ENCODE measurements at places on chromosomes 13 and 19.

DNA sequence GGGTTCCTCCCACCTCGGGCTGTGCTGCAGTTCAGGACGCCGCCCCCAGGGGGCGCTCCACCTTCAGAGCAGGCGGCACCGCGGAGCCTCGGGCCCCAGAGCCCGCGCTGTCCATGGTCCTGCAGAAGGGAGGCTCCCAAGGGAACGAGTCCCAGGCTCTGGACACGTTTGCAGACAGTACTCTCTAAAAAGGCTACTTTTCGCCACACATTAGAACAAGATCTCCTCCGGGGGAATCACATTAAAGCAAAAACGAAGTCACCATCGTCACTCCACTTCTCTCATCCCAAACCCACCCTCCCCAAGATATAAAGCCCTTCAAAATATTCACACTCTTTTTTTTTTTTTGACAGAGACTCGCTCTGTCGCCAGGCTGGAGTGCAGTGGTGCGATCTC lies 4.6 kb upstream of the SIGLEC10 start:
- peak; percentile 88 for DNase-seq
- H3K4me1 ChIP-seq = no peaks in the 10 kb centered on the region
- no peak overlapping the region for H3K4me3 ChIP-seq
- no peaks in the 10 kb centered on the region for H3K36me3 ChIP-seq
- no peaks in the 10 kb centered on the region for H3K27me3 ChIP-seq

GRCh38 chr13:78680576-78681350 lies 21.8 kb upstream of the OBI1 start:
- no peaks in the 10 kb centered on the region for H3K27me3 ChIP-seq
- no peak overlapping the region for H3K27ac ChIP-seq
- no peaks in the 10 kb centered on the region for H3K36me3 ChIP-seq
- no peak overlapping the region for H3K4me3 ChIP-seq
- H3K4me1 ChIP-seq = peaks cover 4% of the 10 kb centered on the region

DNA sequence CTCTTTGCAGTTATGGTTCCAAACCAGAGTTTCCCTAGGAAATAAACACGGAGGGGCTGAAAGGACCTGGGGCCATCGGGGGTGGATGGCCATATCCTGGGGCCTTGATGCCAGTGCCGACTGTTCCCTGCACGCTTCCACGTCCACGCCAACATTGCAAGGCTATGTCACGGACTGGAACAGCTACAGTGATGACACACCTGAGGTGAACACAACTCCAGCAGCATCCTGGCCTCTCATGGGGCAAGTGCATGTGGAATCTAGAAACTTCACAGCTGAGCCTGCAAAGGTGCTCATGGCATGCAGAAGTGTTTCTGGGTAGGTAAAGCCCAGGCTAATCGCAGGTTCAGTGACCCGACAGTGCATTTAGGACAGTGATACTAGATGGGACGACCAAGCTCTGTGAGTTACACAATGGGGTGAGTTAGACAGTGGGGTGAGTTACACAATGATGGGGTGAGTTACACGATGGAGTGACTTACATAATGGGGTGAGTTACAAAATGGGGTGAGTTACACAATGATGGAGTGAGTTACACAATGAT lies 52.0 kb upstream of the GAS6 start:
- DNase-seq = no peak
- peaks cover 2% of the 10 kb centered on the region for H3K27me3 ChIP-seq
- H3K27ac ChIP-seq = no peak overlapping the region
- H3K4me3 ChIP-seq = no peak overlapping the region
- no peaks in the 10 kb centered on the region for H3K36me3 ChIP-seq
- H3K4me1 ChIP-seq = no peaks in the 10 kb centered on the region

GRCh38 chr13:44040070-44040817 lies 160.5 kb downstream of the LACC1 start:
- H3K4me3 ChIP-seq = no peak overlapping the region
- H3K36me3 ChIP-seq = no peaks in the 10 kb centered on the region
- H3K4me1 ChIP-seq = peaks cover 12% of the 10 kb centered on the region
- no peak overlapping the region for H3K27ac ChIP-seq
- DNase-seq = no peak
- H3K27me3 ChIP-seq = no peaks in the 10 kb centered on the region

All from neuronal stem cell (in vitro differentiated cells).